Activated CD4-positive, alpha-beta memory T cell treated with anti-CD3 and anti-CD28 coated beads, Interleukin-2, amount 10 ng/mL, durations not matched to agents 7 days and 5 days (primary cell): ENCODE measurements at places on chromosomes 5 and 9. TPM values are rescaled to one million over a fixed set of nuclear protein-coding genes. Genes with fewer than 3 reads are reported as not detected.

DNA sequence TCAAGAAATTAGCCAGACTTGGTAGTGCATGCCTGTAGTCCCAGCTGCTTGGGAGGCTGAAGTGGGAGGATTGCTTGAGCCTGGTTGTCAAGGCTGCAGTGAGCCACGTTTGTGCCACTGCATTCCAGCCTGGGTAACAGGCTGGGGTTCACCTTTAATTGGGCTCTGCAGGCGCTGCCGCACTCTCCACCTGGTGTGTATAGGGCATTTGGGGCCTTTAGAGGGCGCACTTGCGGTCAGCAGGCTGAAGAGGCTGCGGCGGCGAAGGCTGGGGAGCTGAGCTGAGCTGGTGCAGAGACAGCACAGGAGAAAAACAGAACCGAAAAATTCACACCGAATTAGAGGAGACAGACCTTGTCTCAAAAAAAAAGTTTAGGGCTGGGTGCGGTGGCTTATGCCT is 31.2 kb downstream of the CDK7 start:
- H3K27ac ChIP-seq: no peak overlapping the region
- no peak for DNase-seq
- no peaks in the 10 kb centered on the region for H3K27me3 ChIP-seq
- H3K4me3 ChIP-seq: no peak overlapping the region
- H3K4me1 ChIP-seq: no peaks in the 10 kb centered on the region

DNA sequence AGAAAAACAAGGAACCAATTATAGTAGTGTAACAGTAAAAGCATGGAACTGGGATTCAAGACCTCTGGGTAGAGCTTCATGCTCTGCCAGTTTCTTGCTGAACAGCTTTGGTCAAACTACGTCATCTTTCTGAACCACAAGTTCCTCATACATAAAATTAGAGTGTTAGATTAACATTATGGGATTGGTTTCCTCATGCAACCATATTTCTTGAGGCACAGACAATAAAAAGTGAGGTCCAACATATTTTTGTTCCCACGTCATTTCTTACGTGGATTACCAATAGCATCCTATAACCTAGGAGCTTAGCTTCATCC is 354.8 kb downstream of the TMEM232 start:
- no peaks in the 10 kb centered on the region for H3K27me3 ChIP-seq
- H3K27ac ChIP-seq: no peak overlapping the region
- DNase-seq: no peak
- no peaks in the 10 kb centered on the region for H3K4me1 ChIP-seq
- H3K4me3 ChIP-seq: no peak overlapping the region
- no peaks in the 10 kb centered on the region for H3K36me3 ChIP-seq

DNA sequence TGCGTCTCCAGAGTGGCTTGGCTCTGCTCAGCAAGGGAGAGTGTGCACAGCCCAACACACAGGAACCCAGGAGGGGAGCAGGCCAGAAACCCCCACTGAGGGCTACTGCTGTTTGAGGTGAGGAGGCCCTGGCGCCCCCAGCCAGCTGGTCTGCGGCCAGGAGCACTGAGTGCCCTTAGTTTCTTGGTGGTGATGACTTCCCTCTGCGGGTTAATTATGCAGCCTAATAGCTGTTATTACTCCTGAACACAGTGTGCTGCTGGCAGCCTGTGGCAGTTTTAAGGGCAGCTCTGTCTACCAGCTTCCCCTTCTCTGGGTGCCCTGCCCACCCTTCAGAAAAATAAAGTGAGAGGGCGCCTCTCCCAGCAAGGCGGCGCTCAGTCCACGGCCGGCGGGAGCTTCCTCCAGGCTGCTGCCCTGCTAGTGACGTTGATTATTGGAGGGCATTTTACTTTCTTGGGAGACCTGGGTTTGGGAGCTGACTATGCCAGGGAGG is 19.2 kb downstream of the GADD45G start:
- H3K4me3 ChIP-seq: no peak overlapping the region
- no peaks in the 10 kb centered on the region for H3K36me3 ChIP-seq
- H3K27me3 ChIP-seq: peaks cover 13% of the 10 kb centered on the region
- no peak overlapping the region for H3K27ac ChIP-seq
- H3K4me1 ChIP-seq: peaks cover 6% of the 10 kb centered on the region

GRCh38 chr9:100600521-100601079 is 22.7 kb downstream of the CAVIN4 start:
- no peaks in the 10 kb centered on the region for H3K36me3 ChIP-seq
- no peak overlapping the region for H3K27ac ChIP-seq
- H3K27me3 ChIP-seq: peaks cover 15% of the 10 kb centered on the region
- peaks cover 19% of the 10 kb centered on the region for H3K4me1 ChIP-seq

- H3K4me1 ChIP-seq: no peaks in the 10 kb centered on the region
- H3K27ac ChIP-seq: no peak overlapping the region
- H3K27me3 ChIP-seq: peaks cover 4% of the 10 kb centered on the region
- H3K4me3 ChIP-seq: no peak overlapping the region
Measured at GRCh38 chr5:67774786-67775185, 440.8 kb upstream of the PIK3R1 start.

JAKMIP2 gene
- 1.9 TPM for total RNA-seq

NOXA1 gene
- total RNA-seq: 0.73 TPM

DNA sequence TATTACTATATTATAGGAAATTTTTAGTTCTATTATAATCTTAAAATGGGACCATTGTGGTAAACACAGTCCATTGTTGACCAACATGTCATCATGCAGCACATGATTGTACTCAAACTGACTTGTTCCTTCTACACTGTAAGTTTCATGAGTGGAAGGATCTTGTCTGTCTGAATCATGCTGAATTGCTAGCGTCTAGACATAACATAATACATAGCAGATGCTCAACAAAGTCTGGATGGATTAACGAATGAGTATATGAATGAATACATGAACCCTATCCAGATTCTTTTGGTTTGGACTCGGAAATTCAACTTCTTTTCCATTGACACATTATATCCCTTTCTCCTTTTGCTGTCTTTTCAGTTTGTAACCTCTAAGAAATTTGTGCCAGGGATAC is 429.2 kb upstream of the SGCD start:
- no peak overlapping the region for H3K4me3 ChIP-seq
- DNase-seq: no peak
- H3K4me1 ChIP-seq: no peaks in the 10 kb centered on the region
- no peaks in the 10 kb centered on the region for H3K36me3 ChIP-seq
- no peak overlapping the region for H3K27ac ChIP-seq

DNA sequence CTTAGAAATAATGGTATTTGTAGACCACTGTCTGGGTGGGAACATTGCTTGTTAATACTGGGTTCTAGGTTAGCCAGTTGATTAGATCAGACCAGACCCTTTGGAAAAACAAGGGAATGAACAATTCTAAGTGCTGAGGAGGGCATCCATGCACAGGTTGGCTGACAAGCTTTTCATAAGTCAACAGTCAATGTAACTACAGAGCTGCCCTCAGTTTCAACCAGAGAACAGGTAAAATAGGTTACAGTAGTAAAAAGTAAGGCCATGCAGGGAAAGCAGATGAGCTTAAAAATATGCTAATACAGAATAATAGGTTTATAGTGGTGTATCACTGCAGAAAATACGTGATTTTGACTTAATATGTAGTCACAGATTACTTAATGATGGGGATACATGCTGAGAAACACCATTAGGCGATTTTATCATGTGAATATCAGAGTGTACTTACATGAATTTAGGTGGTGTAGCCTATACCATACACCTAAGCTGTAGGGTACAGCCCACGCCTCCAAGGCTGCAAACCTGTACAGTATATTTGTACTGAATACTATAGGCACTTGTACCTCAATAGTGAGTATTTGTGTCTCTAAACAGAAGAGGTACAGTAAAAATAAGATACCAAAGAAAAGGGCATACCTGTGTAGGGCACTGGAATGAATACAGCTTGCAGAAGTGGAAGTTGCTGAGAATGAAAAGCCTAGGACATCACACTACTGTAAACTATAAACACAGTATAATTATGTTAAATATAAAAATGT is 6.1 kb upstream of the FGF18 start:
- DNase-seq: no peak
- peaks cover 40% of the 10 kb centered on the region for H3K36me3 ChIP-seq
- H3K4me3 ChIP-seq: no peak overlapping the region
- peaks cover under 1% of the 10 kb centered on the region for H3K27me3 ChIP-seq

DNA sequence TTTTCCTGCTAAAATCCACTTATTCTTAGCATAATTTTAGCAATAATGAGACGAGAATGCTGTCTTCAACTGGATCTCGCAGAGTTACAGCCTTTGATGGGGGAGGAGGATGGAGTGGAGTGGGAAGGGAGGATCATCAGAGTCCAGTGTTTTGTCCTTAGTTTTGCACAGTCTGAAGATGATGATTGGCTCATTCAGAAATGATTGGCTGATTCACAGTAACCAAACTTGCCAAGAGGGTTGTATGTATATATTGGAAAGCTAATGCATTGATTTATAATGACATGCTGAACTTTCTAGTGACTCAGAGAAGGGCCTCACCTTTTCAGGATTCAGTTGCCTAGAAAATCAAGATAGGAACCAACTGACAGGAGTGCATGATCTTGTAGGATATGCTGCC is 448.0 kb downstream of the CCDC171 start:
- no peak for DNase-seq
- no peaks in the 10 kb centered on the region for H3K36me3 ChIP-seq
- no peaks in the 10 kb centered on the region for H3K4me1 ChIP-seq
- H3K27me3 ChIP-seq: no peaks in the 10 kb centered on the region

DNA sequence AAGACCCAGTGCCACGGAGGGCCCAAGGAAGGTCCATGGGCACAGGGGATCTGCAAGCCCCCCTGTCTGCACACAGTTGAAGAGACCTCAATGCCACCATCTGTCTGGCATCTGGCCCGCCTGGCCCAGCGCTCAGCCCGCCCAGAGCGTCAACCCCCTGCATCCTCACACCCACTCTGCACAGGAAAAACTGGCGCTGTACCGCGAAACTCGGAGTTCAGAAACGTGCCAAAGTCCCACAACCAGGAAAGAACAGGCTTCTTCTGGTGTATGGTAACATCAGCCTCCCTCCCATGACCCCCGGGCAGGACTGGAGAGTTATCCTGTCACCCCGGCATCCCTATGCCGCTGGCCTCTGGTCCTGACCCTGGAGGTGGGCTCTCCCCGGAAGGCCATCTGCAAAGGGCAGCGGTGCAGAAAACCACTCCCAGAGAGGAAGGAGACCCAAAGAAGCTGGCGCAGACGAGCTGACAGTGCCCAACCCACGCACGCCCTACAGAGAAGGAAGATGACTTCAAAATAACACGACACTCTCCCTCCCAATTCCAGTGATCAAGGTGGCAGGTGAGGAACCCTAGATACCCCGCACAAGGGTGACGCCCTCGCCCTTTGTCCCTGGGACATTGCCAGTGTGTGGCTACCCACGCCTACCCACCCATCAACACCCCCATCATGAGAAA is 18.9 kb downstream of the VAV2 start:
- H3K4me3 ChIP-seq: no peak overlapping the region
- H3K27ac ChIP-seq: no peak overlapping the region
- H3K4me1 ChIP-seq: no peaks in the 10 kb centered on the region
- H3K27me3 ChIP-seq: no peaks in the 10 kb centered on the region
- no peak for DNase-seq

- H3K27me3 ChIP-seq: peaks cover 40% of the 10 kb centered on the region
- no peaks in the 10 kb centered on the region for H3K36me3 ChIP-seq
- no peak overlapping the region for H3K4me3 ChIP-seq
- H3K4me1 ChIP-seq: peaks cover 5% of the 10 kb centered on the region
Measured at GRCh38 chr5:136076881-136077445, 48.2 kb downstream of the TGFBI start.

DYNC2I2 gene
- 53.5 TPM for total RNA-seq

- H3K27ac ChIP-seq: no peak overlapping the region
- no peak overlapping the region for H3K4me3 ChIP-seq
- H3K4me1 ChIP-seq: no peaks in the 10 kb centered on the region
- H3K36me3 ChIP-seq: peaks cover 48% of the 10 kb centered on the region
- no peaks in the 10 kb centered on the region for H3K27me3 ChIP-seq
Measured at GRCh38 chr9:95927271-95928004, 51.9 kb downstream of the ERCC6L2 start.

- H3K27me3 ChIP-seq: no peaks in the 10 kb centered on the region
- H3K4me1 ChIP-seq: no peaks in the 10 kb centered on the region
- H3K4me3 ChIP-seq: no peak overlapping the region
- DNase-seq: no peak
Measured at GRCh38 chr5:137152616-137153015, 346.5 kb downstream of the SPOCK1 start.

SLC6A7 gene
- total RNA-seq: not detected

- peaks cover 2% of the 10 kb centered on the region for H3K27me3 ChIP-seq
- H3K36me3 ChIP-seq: no peaks in the 10 kb centered on the region
- no peak overlapping the region for H3K4me3 ChIP-seq
- no peak for DNase-seq
Measured at GRCh38 chr5:129935626-129936025, 31.4 kb downstream of the CHSY3 start.

DNA sequence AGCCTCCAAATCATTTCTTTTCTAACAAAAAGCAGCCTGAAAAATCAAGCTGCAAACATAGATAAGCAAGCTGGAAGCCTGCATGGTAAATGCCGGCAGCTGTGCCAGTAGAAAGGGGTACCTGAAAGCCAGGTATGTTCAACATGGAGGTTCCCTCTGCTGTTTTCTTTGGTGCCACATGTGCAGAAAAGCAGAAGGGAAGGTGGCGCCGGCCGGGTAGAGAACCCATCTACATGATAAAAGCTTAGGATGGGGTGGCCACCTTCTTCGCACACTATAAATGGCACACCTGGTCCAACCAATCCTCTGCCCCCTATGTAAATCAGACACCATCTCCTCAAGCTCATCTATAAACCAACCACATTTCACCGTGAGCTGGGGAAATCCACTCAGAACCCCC is 268.9 kb upstream of the IRX2 start:
- no peak overlapping the region for H3K27ac ChIP-seq
- DNase-seq: no peak
- H3K36me3 ChIP-seq: no peaks in the 10 kb centered on the region
- H3K27me3 ChIP-seq: no peaks in the 10 kb centered on the region
- H3K4me3 ChIP-seq: no peak overlapping the region

DNA sequence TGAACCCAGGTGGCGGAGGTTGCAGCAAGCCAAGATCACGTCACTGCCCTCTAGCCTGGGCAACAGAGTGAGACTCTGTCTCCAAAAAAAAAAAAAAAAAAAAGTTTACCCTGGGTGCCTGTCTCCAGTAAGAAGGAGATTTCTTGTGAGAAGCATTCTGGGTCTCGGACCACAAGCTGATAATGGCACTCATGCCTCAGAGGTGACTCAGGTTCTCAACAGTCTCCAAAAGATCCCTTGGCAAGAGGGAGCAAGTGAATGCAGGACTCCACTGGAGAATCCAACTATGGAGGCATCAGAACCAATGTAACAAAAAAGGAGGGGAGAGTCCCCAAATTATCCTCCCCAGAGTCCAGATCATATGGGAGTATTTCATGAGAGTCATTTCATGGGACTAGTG is 106.0 kb upstream of the LRRTM2 start:
- H3K27me3 ChIP-seq: no peaks in the 10 kb centered on the region
- no peak for DNase-seq
- peaks cover 3% of the 10 kb centered on the region for H3K36me3 ChIP-seq
- peaks cover 42% of the 10 kb centered on the region for H3K4me1 ChIP-seq
- H3K4me3 ChIP-seq: no peak overlapping the region
